ENCODE measurements at places on chromosomes 6 and 20. TPM values are rescaled to one million over a fixed set of nuclear protein-coding genes. Genes with fewer than 3 reads are reported as not detected.

The ASF1A gene
- 13.9 TPM for polyA plus RNA-seq

- H3K27me3 ChIP-seq: no peaks in the 10 kb centered on the region
- H3K4me1 ChIP-seq: no peaks in the 10 kb centered on the region
- DNase-seq: no peak
- no peaks in the 10 kb centered on the region for H3K36me3 ChIP-seq
- no peak overlapping the region for H3K4me3 ChIP-seq
Observed at GRCh38 chr6:169533301-169534038, 168.4 kb downstream of the WDR27 start.

The CGA gene
- polyA plus RNA-seq: not detected

The CD109 gene
- polyA plus RNA-seq: 3.3 TPM

The PRSS16 gene
- polyA plus RNA-seq: 17.1 TPM

DNA sequence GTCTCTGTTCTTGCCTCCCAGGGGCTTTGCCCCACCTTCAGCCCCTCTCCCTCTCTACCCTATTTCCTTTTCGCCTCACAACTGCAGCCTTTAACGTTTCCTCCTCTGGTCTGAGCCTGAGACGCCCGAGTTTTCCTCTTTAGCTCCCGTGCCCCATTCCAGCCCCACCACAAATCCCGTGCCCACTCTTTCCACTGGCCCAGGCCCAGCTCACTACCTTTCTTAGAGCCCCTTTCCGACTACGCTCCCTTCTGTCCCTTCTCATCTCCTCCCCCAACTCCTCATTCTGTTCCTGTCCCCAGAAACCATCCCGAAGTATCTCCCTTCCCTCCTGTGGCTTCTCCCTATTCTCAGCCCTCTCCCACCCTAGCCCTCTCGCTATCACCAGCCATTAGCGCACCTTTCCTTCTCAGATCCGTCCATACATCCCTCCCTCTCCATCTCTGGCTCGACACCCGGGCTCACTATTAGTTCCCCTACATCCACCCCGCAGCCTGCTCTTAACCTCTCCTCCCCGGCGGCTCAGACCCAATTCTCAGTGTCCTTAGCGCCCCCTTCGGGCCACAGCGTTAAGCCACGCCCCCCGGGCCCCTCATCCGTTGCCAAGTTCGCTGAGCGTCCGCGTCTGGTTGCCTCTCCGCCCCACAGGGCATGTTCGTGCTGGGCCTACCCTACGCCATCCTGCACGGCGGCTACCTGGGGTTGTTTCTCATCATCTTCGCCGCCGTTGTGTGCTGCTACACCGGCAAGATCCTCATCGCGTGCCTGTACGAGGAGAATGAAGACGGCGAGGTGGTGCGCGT, 2.7 kb downstream of the SLC32A1 start:
- H3K36me3 ChIP-seq: no peaks in the 10 kb centered on the region
- H3K27ac ChIP-seq: no peak overlapping the region
- peak; percentile 41 for DNase-seq
- H3K4me1 ChIP-seq: peaks cover 2% of the 10 kb centered on the region

The CCM2L gene
- 0.22 TPM for polyA plus RNA-seq

DNA sequence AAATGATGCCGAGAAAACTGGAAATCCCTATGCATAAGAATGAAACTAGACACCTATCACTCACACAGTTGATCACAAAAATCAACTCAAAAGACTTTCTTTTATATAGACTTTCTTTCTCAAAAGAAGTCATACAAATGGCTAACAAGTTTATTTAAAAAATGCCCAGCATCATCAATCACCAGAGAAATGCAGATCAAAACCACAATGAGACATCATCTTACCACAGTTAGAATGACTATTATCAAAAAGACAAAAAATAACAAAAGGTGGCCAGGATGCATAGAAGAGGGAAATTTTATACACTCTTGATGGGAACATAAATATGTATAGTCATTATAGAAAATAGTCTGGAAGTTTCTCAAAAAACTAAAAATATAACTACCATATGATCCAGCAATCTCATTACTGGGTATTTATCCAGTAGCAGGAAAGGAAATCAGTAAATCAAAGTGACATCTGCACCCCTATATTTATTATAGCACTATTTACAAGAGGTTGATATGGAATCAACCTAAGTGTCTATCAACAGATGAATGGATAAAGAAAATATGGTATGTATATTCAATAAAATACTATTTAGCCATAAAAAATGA, 3.4 kb upstream of the RNF217 start:
- no peaks in the 10 kb centered on the region for H3K36me3 ChIP-seq
- no peak for DNase-seq
- H3K27me3 ChIP-seq: no peaks in the 10 kb centered on the region
- H3K4me1 ChIP-seq: no peaks in the 10 kb centered on the region

DNA sequence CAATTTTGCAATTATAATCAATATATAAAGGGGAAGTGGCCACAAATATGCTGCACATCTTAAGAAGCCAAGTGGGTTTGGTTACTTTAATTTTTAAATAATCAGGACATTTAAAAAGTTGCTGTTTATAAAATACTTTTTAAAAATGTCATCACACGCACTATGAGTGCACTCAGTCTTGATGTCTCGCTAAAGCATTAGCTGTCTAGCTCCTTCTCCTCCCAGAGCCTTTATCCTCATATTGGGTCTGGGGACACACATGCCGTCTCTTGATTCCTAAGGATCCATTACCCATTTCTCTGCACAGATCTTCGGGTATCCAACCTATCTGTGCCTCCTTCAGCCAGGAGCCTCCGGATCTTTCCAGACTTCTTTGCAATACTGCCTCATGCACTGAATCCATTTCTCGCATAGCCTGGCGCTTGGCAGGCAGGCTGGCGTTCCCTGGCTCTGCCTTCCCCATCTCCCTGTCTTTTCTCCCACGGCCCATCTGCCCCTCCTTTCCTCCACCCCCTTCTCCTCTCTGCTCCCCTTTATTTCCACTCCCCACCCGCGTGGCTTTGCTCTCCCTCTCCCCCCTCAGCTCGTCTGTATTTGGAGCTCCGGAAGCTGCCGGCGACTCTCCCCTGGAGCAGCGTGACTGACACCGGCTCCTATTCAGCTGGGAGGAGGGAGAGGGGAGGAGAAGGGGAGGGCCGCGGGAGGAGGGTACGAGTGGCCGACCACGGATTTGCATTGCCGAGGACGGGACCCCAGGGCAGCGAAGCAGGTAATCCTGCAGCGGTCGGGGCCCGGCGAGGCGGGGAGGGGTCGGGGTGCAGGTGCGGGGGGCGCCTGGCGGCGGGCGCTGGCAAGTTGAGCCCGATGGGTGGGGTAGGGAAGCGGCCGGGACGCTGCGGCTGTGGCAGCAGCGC, at the start of gene CAP2:
Gene CAP2 (plus strand): TSS at position 618 of the 914 bp plus-strand sequence. CDS start 27,961 bp downstream, outside the sequence.
- H3K4me1 ChIP-seq: peaks cover 5% of the 10 kb centered on the region
- H3K36me3 ChIP-seq: no peaks in the 10 kb centered on the region
- peaks cover 2% of the 10 kb centered on the region for H3K27me3 ChIP-seq
- peak within 1 kb of the TSS; percentile 56 for H3K4me3 ChIP-seq
- peak; percentile 73 for DNase-seq
- H3K27ac ChIP-seq: no peak within 1 kb of the TSS

Data from small intestine (tissue), 16 donors.